ENCODE measurements at places on chromosomes 2 and 18.

GRCh38 chr2:96264656-96265348, 995 bp downstream of the TMEM127 start:
- DNase-seq: no peak

GRCh38 chr2:2848621-2849333, 517.7 kb upstream of the MYT1L start:
- no peak for DNase-seq

DNA sequence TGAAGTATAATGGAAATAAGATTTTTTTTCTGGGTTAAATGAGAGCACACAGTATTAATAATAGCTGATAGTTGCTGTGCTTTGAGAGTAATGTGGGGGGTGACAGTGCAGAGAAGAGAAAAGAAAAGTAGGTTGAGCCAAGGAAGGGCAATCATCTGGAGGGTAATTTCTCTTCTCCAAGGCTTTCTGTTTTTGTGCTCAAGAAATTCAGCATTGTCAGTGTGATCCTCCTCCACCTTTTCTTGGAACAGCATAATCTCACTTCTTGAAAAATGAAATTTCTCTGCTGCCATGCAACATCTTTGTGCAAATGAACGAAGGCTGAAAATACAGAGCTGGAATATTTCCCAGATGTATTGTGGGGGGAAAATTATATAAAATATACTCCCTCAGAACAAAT, 673.1 kb downstream of the LRRTM4 start:
- no peak for DNase-seq

- DNase-seq: no peak
Measured at GRCh38 chr2:114661971-114662939, 219.8 kb downstream of the DPP10 start.

GRCh38 chr2:201842131-201842860, 36.0 kb downstream of the CDK15 start:
- no peak for DNase-seq

DNA sequence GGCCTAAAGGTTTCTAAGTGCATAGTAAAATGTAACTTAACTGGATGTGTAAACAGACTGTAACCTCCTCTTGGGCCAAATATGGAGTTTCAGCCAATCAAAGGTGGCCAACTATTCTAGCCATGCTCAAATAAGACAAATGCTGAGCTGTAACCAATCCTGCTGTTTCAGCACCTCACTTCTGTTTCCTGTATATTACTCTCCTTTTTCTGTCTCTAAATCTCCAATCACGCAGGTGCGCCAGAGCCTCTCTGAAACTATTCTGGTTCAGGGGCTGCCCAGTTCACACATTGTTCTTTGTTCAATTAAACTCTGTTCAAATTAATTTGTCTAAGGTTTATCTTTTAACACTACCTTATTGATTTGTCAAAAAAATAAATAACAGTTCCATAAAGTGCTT, 532.7 kb upstream of the DCC start:
- no peak for DNase-seq

DNA sequence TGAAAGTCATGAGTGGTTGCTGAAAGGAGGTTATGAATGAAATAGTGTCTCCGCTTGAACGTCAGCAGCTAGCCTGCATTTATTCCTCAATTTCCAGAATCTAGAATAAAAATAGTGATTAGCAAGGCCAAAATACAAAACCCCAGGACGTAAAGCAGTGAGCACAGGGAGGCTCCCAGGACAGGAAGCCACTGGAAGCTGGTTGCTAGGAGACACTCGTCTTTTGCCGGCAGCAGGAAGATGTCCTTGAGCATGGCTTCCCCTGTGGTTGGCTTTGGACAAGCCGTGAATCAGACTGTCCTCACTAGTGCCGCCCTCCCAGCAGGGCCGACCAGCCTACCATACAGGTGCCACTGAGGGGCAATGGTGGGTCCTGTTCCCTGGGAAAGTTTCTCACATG, 374.4 kb downstream of the MTX2 start:
- DNase-seq: peak; percentile 87

DNA sequence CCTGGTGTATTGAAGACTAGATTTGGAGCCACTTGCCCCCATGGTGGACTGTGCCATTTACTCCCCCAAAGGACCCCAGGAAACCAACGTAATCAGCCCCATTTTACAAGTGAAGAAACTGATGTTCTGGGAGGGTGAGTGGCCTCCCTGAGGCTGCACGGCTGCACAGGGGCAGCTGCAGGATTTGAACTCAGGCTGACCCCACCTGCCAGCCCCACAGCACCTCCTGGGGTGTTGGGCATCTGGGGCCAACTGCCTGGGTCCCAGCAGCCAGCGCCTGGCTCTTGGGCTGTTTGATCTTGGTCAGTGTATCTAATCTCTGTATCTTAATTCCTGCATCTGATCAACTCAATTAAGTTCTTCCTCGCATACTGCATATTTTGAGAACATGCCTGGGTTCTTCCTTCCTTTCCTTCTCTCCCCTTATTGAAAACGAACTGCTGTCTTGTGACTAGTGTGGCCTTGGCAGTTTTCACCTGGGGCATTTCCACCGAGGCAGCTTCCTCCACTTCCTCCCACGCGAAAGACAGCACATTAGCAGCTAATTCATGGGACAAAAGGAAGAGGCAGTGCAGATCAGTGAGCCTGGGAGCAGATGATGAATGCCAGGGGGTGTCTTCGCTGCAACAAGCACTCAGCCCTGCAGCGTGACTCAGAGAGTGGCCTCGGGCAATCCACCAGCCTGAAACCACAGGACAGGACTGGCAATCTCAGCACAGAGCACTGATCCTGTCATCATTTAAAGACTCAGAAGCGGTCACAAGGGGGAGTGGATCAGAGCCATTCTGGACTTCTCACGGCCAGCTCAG, 184.1 kb upstream of the RAB12 start:
- DNase-seq: no peak

DNA sequence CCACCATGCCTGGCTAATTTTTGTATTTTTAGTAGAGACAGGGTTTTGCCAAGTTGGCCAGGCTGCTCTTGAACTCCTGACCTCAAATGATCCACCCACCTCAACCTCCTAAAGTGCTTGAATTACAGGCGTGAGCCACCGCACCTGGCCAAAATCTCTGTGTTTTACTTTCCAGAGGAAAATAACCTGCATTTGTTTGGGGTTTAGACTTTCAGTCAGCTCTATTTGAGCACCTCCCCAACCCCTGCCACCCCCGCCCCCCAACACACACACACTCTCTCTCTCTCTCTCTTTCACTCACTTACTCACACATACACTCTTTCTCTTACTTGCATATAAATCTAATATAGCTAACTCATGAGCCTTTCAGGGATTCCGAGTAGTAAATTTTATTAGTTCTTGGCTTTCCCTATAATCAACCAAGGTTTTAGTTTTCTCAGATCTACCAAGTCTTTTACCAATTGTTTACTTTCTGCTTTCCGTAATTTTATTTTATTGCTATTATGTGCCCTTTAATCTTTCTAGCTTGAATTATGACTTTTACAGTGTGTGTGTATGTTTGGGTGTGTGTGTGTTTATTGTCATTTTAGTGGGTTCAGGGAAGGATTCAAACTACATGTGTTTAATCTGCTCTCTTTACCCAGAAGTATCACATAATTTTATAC, 24.5 kb downstream of the MFSD6 start:
- peak; percentile 32 for DNase-seq

- peak; percentile 35 for DNase-seq
Measured at GRCh38 chr2:69559442-69560146, 83.9 kb downstream of the AAK1 start.

DNA sequence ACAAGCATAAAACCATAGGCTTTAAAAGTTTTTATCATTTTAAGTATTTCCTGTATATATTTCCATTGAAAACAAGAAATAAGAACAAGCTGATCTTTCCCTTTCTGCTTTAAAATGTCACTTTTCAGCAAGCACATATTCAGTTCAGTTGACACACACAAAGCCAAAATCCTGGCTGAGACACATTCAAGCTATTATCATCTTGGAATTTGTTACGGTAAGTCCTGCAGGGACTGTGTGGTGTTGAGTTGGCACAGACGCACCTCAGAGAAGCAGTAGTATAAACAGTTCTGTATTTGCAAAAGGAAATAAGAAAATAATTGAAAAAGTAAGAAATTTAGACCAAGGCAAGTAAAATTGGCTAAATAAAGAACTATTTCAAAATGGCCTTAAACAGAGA, 10.4 kb upstream of the DAW1 start:
- no peak for DNase-seq

DNA sequence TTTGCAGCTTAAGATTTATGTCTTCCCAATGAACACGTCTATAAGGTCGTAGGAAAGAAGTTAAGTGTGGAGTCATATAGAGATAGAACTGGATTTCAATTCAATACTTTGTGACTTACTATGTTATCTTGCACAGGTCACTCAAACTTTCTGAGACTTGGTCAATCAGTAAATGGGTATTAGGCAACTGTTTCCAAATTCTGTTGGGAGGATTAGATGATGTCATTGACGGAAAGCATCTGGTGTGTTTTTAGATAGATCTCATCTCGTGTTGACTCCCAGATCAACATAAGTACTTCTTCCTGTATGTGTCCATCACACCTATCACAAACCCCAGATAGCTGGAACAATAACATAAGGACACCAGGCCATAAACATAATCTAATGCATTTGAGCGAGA, 771.1 kb upstream of the FANCL start:
- DNase-seq: no peak

DNA sequence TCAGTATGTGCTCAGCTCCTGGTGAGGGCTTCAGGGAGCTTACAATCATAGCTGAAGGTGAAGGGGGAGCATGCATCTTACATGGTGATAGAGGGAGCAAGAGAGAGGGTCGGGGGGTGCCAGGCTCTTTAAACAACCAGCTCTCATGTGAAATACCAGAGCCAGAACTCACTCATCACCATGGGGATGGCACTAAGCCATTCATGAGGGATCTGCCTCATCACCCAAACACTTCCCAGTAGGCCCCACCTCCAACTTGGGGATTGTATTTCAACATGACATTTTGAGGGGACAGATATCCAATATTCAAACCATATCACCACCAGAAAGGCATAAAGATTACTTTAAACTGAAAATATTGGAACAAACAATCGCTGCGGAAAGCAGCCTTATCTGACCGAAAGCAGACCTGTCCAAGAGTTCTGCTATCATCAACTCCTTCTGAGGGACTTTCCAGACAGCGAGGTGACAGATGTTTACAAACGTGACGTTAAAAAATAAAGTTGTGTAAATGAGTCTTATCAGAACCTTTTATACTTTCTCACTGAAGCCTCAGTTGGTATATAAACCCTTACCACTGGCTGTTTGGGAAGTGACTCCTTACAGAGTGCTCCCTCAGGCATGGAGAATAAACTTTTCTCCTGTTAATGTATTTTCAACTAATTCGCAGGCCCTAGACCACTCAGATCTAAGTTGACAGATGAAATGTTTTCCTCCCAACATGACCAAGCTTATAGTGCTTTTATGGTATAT, 35.5 kb upstream of the PTH2R start:
- DNase-seq: no peak
